HEK293T (cell line): ENCODE measurements at places on chromosomes 2 and 18.
A peak's percentile ranks its signal among the peaks of the same experiment; 100 is the strongest.

- no peak for DNase-seq
Measured at GRCh38 chr2:241943209-241943850, 73.8 kb downstream of the RTP5 start.

DNA sequence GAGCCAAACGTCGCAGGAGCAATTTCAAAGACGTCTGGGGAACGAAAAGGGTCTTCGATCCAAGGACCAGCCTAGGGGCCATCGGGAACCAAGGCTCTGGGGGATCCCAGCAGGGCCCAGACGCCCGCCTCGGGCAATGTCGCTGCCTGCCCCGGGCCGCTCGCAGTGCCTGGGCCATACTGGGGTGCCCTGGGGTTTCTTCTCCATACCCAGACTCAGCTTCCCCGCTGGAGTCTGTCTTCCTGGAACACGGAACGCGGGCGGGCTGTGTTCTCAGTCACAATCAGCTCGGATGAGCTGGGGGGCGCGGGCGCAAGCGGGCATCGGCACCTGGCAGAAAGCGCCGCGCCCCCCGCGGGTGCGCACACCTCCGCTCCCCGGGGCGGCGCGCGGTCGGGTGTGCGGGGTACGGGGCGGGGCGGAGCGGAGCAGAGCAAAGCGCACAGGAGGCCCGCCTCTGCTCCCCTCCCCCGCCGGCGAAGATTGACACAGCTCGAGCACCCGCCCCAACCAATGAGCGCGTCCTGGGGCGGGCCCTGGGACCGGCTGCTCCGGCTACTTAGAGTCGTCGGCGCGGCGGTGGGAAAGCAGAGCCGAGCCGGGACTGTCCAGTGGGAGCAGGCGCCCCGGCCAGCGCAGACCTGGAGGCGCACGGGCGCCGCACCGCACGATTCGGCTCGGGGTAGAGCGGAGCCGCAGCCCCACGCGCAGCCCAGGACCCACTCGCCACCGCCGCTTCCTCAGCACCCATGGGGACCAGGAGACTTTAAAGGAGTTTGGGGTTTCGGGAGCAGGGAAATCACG lies at the start of gene LRATD1:
TSS of gene LRATD1 (plus strand) at position 585 of the 804 bp plus-strand sequence. CDS start 1,263 bp downstream, outside the sequence.
- peak; percentile 71 for DNase-seq

DNA sequence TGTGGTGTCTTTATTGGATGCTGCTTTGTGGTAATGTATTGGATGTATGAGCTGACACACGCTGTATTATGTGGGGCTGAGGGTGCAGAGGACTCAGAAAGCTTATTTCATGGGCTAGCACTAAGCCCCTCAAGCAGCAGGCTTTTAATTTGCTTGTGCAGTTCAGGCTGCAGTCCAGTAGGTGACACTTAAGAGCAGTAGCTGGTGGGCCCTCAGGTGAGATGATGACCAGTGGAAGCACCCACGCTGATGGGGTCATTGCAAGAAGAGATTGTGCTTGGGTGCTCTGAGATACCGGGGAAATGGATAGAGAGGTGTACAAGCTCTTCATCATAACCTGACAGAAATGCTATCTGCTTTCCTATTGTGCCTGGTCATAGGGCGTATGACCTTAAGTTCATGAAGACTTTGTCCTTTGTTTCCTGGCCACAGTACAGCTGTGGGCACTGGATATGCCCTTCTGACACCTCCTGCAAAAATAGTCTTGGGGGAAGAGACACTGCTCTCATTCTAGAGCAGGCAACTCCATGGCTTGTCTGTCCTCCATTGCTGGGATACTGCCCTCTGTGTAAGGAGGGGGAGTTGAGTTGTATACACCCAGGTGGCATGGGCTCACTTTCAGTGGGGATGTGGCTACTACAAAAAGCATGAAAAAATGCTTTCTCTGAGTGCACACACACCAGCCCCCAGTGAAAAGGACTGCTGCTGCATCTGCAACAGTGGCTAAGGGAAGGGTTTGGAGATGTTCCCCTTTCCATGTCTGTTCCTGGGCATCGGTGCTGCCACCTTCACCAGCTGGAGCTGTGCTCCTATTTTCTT lies 205.7 kb upstream of the ZSWIM2 start:
- peak; percentile 13 for DNase-seq

- DNase-seq: no peak
Measured at GRCh38 chr2:47658646-47659320, 124.2 kb upstream of the MSH6 start.
